Pancreas (tissue), 10 donors: ENCODE measurements at places on chromosomes 2 and 18.

GRCh38 chr2:120898496-120898895 lies 162.8 kb downstream of the GLI2 start:
- no peak for DNase-seq

- DNase-seq, result no peak
Measured at GRCh38 chr2:163667064-163667887, 68.5 kb downstream of the FIGN start.

DNA sequence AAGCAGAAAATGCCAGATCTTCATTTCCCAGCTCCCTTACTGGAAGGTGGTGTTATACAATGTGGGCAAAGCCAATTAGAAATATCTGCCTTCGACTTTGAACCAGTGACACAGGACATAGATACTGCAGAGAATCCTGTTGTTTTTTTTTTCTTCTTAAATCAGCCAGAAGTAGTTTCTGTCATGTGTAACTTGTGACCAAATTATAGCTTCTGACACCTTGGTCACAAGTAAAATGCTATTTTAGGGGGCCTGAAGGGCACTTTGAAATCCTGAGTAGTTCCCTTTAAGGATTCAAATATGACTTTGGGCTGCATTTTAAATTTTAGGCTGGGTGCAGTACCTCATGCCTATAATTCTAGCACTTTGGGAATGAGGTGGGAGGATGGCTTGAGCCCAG lies 89.0 kb upstream of the TLK1 start:
- no peak for DNase-seq

GRCh38 chr2:30368258-30368657 lies 78.8 kb upstream of the LCLAT1 start:
- DNase-seq, result peak; percentile 76

GRCh38 chr2:225614915-225615314 lies 215.4 kb downstream of the NYAP2 start:
- no peak for DNase-seq

- no peak for DNase-seq
Measured at GRCh38 chr2:171723716-171724683, 36.7 kb downstream of the DYNC1I2 start.

DNA sequence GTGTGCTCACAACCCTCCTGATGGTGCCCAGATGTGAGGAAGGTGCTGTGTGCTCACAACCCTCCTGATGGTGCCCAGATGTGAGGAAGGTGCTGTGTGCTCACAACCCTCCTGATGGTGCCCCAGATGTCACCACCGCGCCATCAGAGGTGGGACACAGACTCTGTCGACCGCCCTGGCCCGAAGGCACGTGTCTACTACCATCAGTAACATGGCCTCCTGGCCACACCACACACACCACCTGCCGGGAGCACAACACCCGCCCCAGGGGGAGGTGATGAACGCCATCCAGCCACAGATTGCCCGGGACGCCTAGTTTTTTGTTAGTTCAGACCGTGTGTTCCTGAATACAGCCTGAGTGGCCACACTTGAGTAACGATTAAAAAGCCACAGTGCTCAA lies 24.5 kb downstream of the HDAC4 start:
- peak; percentile 41 for DNase-seq

GRCh38 chr2:127642706-127643438 lies 3.1 kb upstream of the GPR17 start:
- DNase-seq, result no peak

DNA sequence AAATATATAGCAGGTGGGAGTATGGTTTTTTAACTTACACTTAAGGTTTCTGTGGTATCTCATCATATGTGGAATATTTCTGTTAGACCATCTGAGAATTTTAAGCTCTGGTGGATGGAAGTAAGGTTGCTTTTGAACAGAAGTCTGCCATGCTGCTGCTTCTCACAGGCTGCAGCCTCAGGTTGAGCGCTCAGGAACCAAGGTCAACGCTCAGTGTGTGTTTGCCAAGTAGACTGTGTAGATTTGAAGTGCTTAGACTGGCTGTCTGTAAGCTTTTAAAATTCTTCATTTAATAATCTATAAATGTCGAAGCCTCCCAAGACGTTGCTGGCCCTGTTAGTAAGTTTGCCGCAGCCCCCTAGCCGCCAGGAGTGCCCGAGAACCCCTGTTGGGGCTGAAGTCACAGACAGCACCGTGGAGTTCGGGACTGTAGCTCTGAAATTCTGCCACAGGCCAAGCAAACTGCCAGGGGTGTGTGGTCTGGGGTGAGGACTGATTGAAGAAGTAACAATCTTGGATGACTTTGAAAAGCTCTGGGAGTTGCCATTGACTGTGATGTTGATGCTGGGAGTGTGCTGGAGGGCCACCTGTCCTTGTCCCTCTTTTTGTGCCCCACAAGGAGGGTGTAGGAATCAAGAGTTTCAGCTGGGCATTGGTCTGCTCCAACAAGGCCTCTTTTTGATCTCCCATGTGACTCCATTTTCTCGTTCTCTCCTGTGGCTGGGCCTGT lies 26.9 kb downstream of the INPP4A start:
- DNase-seq, result no peak

GRCh38 chr18:37964885-37965571 lies 399.4 kb upstream of the CELF4 start:
- DNase-seq, result no peak

GRCh38 chr2:27925766-27926472 lies 35.4 kb downstream of the BABAM2 start:
- DNase-seq, result no peak

- no peak for DNase-seq
Measured at GRCh38 chr18:34880403-34880802, 160.8 kb upstream of the MAPRE2 start.

- DNase-seq, result no peak
Measured at GRCh38 chr18:44719519-44720060, 38.9 kb downstream of the SETBP1 start.

DNA sequence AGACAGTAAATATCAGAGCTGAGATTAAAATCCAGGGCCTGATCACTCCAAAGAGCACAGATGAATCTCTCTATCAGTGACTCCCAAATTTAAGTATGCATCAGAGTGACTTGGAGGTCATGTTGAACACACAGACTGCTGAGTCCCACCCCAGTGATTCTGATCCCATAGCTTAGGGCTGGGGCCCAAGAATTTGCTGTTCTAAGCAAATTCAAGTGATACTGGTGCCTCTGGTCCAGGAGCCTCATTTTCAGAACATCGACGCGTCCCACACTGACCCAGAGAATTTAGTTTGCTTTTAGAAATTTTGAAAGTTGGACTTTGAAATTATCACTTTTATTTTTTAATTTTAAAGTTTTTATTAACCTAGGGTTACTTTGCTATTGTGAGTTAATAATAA lies 72.7 kb upstream of the NETO1 start:
- DNase-seq, result no peak

DNA sequence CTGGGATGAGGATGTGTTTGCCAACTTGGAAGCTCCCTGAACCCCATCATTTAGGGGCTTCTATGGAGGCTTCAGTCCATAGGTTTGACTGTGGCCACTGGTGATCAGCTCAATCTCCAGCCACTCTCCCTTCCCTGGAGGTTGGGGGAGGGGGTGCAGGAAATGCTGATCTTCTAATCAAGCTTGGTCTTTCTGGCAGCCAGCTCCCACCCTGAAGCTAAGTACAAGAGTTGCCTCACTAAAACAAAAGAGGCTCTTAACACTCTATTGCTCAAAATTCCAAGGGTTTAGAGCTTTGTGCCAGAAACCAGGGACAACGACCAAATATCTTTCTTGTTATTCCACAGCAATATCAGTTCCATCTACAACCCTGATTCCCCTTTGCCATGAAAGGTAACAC lies 19.4 kb upstream of the MPPE1 start:
- no peak for DNase-seq

- no peak for DNase-seq
Measured at GRCh38 chr2:105450471-105450870, 51.6 kb upstream of the FHL2 start.

DNA sequence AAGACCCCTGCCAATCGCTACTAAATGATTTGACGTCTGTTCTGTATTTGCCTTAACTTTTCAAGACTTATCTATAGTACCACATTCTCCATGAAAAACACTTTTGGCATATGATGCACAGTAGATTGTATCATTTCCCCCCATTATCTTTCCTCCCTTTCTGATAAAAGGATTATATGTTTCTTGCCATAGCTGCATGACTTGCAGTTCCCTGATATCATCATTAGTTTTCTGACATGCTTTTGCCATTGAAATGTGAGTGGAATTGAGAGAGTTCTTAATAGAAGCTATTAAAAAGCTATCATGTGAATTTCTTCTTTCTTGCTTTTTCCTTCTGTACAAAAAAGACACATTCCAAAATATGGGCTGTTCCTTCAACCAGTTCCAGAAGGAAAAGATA lies 130.3 kb downstream of the TMEFF2 start:
- no peak for DNase-seq

DNA sequence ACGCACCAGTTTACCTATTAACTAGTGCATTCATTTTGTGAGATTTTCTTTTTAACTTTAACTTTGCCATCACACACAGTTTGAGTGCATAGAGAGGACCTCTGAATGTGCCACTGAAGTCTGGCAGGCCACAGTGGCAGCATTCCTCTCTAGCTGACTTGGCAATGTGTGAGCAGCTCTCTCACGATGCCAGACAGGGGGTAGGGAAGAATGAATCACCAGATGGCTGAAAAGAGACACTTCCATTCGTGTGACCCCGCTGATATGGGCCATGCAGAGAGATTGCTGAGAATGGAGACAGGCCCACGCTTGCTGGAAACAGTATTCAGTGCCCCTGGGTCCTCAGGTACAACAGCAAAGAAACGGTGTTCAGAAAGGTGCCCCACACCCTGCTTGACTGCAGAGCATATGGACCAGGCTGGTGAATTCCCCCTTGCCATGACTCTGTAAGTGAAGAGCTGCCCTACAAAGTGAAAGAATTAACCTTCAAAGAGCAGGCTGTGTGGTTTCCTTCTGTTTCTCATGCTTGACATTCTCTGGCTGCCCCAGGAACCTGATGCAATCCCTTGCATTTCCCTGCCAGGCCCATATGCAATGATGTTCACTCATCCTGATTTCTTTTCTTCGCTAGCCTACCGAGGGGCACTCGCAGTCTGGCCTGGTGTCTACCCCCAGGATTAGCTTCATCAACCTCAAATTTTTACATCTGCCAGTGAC lies 236.1 kb downstream of the CDH20 start:
- DNase-seq, result no peak

DNA sequence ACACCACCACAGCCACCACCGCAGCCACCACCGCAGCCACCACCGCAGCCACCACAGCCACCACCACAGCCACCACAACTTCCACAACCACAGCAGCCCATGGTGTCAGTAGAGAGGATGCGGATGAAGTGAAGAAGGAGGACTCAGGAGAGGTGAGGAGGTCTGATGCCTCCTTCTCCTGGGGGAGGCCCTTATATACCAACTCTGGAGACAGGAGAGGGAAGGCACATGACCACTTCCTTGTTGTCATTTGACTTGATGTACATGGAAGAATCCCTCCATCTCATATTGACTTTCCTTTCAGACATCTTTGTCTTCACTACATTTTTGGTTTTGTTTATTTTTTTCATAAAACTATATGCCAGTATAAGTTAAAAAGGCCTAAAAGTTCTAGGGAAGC lies at the start of gene SCYGR3:
SCYGR3 (minus strand) TSS at position 101 of the 400 bp plus-strand sequence; CDS start at position 101, 0 bp downstream.
- no peak for DNase-seq

DNA sequence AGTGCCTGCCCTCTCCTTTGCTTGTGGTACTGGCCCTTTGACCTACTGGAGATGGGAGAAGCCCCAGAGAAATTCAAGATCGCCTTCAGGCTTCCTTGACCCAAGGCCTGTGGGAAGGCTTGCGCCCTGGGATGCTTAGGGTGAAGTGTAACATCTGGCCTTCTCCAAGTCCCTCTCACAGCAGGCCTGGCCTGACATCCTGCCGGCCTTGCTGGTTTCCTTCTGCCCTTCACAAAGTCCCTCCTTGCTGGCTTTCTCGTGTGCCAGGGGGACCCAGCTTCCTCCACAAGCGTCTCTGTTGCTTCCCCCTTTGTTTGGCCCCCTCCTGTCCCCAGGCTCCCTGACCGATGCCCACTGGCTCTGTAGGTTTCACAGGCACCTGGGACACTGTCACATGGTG lies 26.4 kb downstream of the TCF7L1 start:
- no peak for DNase-seq

DNA sequence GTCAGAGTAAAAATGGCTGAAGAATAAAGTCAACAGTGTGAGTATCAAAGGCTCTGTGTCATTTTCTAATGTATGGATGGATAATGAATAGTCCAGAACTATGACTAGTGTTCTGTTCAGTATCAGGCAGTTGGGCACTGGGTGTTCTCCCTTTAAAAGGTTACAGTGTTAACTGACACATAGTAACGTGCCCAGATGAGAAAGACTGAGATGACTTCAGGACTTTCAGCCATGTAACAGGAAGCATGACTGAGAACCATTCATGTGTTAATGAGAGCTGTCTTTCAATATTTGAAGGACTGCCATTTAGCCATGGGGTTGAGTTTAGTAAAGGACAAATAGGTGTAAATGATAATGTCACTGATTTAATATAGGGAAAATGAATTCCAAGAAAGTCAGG lies 187.1 kb downstream of the GULP1 start:
- DNase-seq, result no peak

DNA sequence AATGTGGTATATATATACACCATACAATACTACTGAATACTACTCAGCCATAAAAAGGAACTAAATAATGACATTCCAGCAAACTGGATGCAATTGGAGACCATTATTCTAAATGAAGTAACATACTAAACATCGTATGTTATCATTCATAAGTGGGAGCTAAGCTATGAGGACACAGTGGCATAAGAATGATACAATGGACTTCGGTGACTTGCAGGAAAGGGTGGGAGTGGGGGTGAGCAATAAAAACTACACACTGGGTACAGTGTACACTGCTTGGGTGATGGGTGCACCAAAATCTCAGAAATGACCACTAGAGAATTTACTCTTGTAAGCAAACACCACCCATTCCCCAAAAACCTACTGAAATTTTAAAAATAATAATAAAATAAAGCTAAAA lies 87.9 kb downstream of the RAB31 start:
- no peak for DNase-seq

DNA sequence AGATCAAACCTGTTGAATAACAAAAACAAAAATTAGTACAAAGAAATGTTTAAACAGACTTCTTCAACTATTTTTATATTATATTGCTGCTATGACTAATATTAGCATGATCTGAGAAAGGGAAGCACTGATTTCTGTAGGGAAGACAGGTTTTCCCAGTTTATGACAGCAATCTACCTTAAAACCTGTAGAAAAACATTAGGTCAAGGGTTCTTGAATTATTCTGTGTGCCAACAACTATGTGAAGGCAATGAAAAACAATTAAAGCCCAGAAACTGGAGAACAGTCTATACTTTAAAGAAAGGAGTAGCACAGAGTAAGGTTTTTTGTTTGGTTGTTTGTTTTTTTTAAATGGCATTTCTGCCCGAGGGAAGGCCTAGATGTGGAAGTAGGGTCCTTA lies 23.3 kb downstream of the PUM2 start:
- no peak for DNase-seq

DNA sequence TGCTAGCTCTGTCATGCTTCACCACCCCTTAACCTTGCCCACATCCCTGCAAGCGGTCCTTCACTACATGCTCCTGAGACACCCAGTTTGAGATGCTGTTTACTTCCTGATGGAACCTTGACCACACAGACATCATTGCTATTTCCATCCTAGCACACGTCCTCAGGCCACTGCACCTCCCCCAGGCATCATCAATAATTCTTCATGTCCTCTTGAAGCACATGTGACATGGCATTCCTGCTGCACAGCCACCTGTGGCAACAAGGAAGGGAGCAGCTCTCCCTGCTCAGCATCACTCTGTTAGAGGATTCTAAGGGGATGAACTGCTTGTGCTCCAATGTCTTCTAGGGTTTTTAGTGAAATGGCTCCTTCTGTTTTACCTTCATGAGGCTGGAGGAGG lies 26.1 kb upstream of the ST3GAL5 start:
- DNase-seq, result no peak
